ENCODE measurements at places on chromosomes 1 and 21.

- no peak for DNase-seq
- H3K36me3 ChIP-seq: no peaks in the 10 kb centered on the region
- no peaks in the 10 kb centered on the region for H3K27me3 ChIP-seq
- no peak overlapping the region for H3K27ac ChIP-seq
- H3K4me1 ChIP-seq: no peaks in the 10 kb centered on the region
- no peak overlapping the region for H3K4me3 ChIP-seq
These were observed 11.0 kb upstream of the CDC42 start for GRCh38 chr1:22041505-22041904.

DNA sequence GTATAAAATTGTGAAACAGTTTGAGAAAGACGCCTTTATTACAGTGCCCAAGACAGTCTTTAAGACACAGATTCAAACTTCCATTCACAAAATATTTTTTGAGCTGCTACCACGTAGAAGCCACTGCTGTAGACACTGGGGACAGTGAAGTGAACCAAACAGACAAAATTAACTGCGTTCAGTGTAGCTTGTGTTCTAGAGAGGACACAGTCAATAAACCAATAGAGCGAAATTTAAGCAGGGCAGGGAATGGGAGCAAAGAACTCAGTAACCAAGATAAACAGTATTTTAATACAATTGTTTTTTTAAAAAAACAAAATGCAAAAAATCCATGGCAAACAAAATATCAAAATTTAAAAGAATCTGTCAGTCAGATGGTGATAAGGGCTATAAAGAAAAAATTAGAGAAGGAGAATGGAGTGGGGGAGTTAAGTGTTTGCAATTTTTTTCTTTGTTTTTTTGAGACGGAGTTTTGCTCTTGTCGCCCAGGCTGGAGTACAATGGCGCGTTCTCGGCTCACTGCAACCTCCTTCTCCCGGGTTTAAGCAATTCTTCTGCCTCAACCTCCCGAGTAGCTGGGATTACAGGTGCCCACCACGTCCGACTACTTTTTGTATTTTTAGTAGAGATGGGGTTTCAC, 719 bp upstream of the PARS2 start:
- H3K27me3 ChIP-seq: no peaks in the 10 kb centered on the region
- no peaks in the 10 kb centered on the region for H3K36me3 ChIP-seq
- H3K4me3 ChIP-seq: peak overlapping the region; percentile 63
- no peak for DNase-seq
- peaks cover 5% of the 10 kb centered on the region for H3K4me1 ChIP-seq

DNA sequence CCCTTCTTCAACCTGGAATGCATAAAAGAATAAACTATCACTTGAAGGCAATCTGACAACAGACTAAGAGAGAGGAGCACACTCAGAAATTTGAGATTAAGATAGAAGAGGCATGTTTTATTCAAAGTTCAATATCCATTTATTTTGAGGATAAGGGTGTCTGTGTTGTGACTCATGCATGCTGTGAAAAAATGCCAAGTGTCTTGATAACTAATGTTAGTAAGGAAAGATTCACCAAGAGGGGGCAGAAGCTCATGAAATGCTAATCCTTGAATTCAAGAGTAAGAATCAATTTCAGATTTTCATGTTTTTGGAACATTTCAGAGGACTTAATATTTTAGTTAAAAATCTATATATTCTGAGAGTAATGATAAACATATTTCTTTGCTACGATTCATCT, 94.0 kb downstream of the IFI44 start:
- H3K4me1 ChIP-seq: no peaks in the 10 kb centered on the region
- H3K4me3 ChIP-seq: no peak overlapping the region
- no peaks in the 10 kb centered on the region for H3K27me3 ChIP-seq
- no peak for DNase-seq
- H3K27ac ChIP-seq: no peak overlapping the region

- H3K27ac ChIP-seq: no peak overlapping the region
- H3K36me3 ChIP-seq: no peaks in the 10 kb centered on the region
- no peak overlapping the region for H3K4me3 ChIP-seq
- no peaks in the 10 kb centered on the region for H3K27me3 ChIP-seq
- no peak for DNase-seq
These were observed 5.5 kb downstream of the PGLYRP4 start for GRCh38 chr1:153343040-153343681.

DNA sequence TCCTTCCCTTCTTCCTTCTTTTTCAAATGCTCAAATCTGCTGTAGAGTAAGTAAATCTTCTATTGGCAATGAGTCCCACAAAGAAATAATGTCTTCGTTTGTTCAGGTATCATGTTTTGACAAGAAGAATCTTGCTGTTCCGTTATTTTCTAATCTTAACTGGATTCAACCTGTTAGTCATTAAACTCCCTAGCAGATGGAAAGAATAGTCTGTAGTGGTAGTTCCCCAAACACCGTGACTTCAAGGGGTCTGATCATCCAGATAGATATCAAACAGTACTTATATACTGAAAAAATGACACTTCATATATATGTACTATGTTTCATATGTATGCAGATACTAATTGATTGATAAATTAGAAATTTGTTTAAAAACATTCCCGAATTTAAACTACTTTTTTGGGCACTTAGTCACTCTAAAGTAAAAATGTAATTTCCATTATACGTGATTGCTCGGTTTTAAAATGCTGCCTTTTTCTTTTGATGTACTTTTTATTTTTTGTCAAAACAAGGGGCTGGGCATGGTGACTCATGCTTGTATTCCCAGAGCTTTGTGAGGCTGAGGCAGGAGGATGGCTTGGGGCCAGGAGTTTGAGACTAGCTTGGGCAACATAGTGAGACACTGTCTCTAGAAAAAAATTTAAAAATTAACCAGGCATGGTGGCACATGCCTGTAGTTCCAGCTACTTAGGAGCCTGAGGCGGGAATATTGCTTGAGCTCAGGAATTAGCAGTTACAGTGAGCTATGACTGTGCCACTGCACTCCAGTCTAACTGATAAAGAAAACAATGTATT, 335.7 kb upstream of the SNX7 start:
- no peaks in the 10 kb centered on the region for H3K36me3 ChIP-seq
- no peak overlapping the region for H3K27ac ChIP-seq
- no peak for DNase-seq
- H3K4me1 ChIP-seq: no peaks in the 10 kb centered on the region
- H3K27me3 ChIP-seq: no peaks in the 10 kb centered on the region

DNA sequence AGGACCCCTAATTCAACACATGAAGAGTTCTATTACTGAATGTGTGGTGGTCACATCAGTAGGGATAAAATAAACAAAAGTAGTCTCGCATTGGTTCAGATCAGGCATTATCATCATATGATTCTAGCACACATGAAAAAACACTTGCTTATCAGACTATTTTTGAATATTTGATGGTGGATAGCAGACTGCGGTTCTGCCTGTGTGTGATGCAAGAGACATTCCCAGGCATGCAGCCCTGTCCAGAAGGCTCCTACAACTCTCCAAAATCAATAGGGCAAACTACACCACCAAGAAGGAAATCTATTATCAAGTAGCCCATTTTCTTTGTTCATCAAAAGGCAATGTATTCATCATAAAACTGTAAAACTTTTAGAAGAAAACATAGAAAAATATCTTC, 304.7 kb downstream of the DUSP10 start:
- H3K27me3 ChIP-seq: no peaks in the 10 kb centered on the region
- H3K27ac ChIP-seq: no peak overlapping the region
- H3K4me1 ChIP-seq: no peaks in the 10 kb centered on the region
- H3K36me3 ChIP-seq: no peaks in the 10 kb centered on the region

DNA sequence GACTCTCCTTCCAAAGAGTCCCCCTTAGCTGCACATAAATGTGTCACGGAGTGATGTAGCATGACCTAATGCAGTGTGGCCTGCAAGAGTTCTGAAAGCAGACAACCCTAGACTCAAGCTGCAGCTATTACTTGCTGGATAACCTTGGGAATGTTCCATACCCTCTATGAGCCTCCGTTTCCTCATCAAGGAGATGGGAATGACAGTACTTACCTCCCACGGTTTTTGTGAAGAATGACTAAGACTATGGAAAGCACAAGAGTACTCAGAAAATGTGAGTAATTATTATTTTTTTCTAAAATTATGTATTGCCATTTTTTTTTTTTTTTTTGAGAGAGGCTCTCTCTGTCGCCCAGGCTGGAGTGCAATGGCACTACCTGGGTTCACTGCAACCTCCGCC, 3.0 kb downstream of the TTC39A start:
- H3K4me3 ChIP-seq: no peak overlapping the region
- no peaks in the 10 kb centered on the region for H3K4me1 ChIP-seq
- no peaks in the 10 kb centered on the region for H3K27me3 ChIP-seq
- DNase-seq: no peak
- no peak overlapping the region for H3K27ac ChIP-seq

- no peak overlapping the region for H3K4me3 ChIP-seq
- no peaks in the 10 kb centered on the region for H3K4me1 ChIP-seq
These were observed 15.6 kb downstream of the SERINC2 start for GRCh38 chr1:31428436-31429221.

GRCh38 chr1:173447224-173447623, 29.9 kb upstream of the PRDX6 start:
- H3K27ac ChIP-seq: no peak overlapping the region
- H3K4me1 ChIP-seq: no peaks in the 10 kb centered on the region
- no peaks in the 10 kb centered on the region for H3K36me3 ChIP-seq
- no peak for DNase-seq
- no peaks in the 10 kb centered on the region for H3K27me3 ChIP-seq

DNA sequence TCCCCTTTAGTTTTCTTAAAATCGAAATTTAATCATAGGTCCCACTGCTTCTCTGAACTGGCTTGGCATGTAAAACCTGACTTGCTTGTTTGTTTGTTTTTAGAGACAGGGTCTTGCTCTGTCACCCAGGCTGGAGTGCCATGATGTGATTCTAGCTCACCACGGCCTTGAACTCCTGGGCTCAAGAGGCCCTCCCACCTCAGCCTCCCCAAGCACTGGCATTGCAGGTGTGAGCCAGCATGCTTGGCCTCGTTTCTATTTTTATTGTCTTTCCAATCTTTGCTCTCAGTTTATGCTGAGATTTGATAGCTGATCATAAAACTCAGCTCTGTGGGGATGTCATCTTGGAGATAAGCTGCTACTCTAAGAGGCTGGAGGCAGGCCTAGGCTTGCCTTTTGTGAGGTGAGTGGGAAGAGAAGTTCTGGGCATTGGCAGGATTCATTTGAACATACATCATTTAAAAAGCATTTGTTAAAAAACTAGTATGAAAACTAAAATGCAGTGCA, 51.5 kb upstream of the GCLM start:
- no peak overlapping the region for H3K27ac ChIP-seq
- peak; percentile 56 for DNase-seq
- H3K36me3 ChIP-seq: no peaks in the 10 kb centered on the region
- H3K4me1 ChIP-seq: no peaks in the 10 kb centered on the region

GRCh38 chr1:100462326-100463025, 75.5 kb upstream of the GPR88 start:
- no peaks in the 10 kb centered on the region for H3K36me3 ChIP-seq
- no peak overlapping the region for H3K27ac ChIP-seq
- H3K4me1 ChIP-seq: no peaks in the 10 kb centered on the region
- no peak for DNase-seq
- H3K4me3 ChIP-seq: no peak overlapping the region

DNA sequence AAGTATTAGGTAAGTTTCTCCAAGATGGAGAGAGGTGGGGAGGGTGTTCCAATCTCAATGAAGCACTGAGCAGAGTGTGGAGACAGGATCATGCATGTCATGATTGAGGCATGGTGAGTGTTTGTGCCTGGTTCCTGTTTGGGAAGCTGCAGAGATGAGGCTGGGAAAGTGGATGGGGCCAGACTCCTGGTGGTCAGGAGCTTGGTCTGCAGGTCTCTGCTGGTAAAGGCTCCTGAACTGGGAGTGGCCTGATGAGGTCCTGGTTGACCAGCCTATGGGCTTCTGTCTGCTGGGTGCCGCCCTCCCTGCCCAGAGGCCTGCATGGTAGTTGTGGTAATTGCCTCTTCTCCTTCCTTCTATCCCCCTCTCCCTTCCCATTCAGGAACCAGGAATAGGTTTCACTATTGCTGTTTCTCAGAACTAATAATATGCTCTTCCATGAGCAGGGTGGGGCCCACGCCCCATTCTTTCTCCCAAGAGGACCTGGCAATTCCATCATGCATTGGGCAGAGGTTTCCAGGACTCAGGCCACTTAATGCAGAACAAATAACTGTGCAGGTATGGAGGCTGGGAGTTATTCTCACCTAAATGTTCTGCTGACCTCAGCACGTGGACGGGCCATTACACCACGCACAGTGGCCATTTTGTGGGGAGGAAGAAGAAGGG, 24.5 kb downstream of the PROK1 start:
- H3K4me3 ChIP-seq: no peak overlapping the region
- H3K27ac ChIP-seq: no peak overlapping the region
- H3K36me3 ChIP-seq: no peaks in the 10 kb centered on the region
- no peaks in the 10 kb centered on the region for H3K27me3 ChIP-seq

All from Peyer's patch (tissue), 4 donors.